SK-N-SH (cell line): ENCODE measurements at places on chromosomes 7 and 10.

- no peak for DNase-seq
Observed at GRCh38 chr7:96136600-96137239, 185.2 kb downstream of the SLC25A13 start.

DNA sequence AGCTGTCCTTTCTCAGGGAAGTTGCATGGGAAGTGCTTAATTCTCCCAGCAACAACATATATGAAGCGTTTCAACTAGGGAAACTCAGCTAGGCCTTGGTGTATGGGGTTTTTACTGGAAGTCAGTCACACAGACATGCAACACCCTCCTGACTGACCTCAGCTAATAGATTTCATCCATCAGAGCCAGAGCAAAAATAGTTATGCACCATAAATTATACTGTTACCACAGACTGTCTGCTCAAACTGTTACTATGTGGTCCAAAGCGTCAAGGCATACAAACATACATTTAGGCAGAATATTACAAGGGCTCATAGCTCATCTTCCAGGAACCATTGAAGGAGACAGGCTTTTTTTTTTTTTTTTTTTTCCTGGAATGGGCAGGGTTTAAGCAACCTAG, 417.9 kb downstream of the ANKRD7 start:
- DNase-seq = no peak

- no peak for DNase-seq
Observed at GRCh38 chr10:131654471-131655087, 246.2 kb upstream of the PPP2R2D start.

- DNase-seq = no peak
Observed at GRCh38 chr7:87497482-87497881, 22.0 kb upstream of the ABCB4 start.

DNA sequence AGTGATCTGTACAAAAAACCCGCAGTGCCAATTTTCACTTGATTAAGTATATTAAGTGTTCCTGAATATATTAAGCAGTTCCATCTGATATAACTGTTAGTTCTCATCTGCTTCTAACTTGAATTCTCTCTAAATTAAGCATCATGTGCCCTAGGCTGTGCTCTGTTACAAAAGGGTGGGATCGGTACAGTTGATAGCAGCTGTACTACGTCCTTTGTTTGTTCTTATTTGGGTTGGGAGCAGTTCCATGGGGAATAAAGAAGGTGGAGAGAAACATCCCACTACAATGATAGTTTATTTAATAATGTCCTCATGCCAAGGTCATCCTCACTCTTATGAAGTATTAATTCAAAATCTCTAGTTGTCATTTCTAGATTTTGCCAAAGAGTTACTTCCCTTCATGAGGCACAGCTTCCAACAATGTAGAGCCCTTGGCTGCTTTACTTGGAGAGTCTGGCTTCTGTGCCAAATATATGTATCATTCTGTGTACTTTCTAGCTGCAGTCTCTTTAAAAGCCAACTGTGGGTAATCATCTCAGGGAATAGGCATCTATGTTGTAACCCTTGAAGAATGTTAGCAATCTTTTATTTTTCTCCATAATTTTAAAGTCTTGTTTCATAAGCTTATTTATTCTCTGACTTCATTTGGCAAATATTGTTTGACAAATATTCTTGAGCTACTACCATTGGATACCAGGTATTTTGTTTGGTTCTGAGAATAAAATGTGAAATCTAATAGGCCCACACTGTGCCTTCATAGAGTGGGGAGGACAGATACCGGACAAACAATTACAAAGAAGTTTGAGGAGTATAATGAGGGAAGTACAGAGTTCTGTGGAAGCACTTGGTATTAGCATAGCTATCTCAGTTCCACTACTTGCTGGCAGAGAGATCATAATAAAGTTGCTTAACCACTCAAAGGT, 22.4 kb upstream of the AHR start:
- no peak for DNase-seq

GRCh38 chr7:104903044-104903443, 111.0 kb upstream of the KMT2E start:
- DNase-seq = no peak

DNA sequence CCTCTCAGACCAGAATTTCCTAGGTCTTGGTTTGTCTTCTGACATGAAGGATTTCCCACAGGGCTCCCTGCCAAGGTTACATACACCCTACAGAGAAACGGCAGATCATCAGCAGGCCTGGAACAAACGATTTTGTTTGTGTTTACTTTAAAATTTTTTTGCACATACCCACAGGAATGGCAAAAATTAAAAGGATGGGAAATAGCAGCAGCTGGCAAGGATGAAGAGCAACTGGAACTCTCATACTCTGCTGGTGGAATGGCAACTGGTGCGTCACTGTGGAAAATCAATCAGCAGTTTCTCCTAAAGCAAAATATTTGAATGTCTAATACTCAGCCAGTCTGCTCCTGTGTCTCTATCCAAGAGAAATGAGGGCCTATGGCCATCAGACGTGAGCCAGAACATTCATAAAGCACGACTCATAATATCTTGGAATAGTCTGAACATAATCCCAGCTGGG, 6.5 kb downstream of the BAIAP2L1 start:
- DNase-seq = no peak

DNA sequence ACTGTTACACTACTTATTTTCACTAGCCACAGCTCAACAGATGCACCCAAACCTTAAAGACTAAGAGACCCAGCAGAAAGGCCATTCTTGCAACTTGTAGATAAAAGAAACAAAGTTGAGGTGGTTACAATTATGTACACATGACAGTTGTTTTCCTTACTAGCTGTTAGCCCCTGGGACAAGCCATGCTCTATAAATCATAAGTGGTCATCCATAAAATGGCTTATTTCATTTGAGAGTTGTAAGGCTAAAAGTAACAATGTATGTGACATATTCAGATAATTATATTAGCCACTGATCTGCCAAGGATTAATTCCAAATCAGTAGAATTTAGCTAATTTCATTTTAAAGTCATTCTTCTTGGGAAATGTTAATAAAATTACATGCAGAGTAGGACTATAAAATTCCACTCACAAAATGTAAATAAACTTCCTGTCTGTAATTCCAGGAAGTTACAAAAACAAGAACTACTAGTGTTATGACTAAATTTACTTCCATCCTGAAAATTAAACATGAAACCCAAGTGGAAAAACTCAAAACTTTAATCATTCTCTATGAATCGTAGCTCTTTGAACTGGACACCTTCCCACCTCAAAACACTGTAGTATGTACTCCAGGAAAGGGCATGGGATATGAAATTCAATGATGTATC, 13.3 kb downstream of the SLC37A3 start:
- no peak for DNase-seq

- DNase-seq = peak; percentile 65
Observed at GRCh38 chr10:112807013-112807412, 143.0 kb upstream of the TCF7L2 start.

GRCh38 chr7:79377097-79377496, 76.4 kb downstream of the MAGI2 start:
- no peak for DNase-seq

DNA sequence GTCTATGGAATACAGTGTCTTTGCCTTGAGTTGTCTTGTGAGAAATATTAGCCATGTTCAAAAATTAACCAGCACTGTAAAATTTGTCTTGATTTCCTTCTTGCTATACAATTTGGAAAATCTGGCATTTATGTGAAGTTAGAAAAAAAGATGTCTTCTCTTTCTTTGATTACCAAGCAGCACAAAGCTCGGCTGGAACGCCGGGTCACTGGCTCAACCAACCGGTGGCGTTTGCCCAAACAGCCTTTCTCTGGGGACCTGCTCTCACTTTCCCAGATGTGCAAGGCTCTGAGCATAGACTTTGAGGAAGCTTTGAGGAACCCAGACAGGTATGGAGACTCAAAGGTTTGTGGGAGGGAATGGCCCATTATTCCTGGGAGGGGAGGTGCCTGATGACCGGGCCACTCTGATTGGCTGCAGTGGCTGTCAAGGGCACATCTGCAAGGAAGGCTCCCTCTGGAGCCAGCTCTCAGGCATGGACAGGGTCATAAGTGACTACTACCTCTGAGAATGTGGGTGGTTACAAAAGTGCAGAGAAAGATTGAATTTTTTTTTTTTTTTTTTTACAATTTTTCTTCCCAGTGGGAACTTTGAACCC, 5.6 kb downstream of the BTBD16 start:
- no peak for DNase-seq

- peak; percentile 49 for DNase-seq
Observed at GRCh38 chr7:133344275-133344674, 91.4 kb downstream of the EXOC4 start.

GRCh38 chr10:69065406-69066361, 22.2 kb upstream of the SRGN start:
- no peak for DNase-seq

- peak; percentile 13 for DNase-seq
Observed at GRCh38 chr10:99917963-99918825, 91.6 kb downstream of the DNMBP start.

GRCh38 chr10:113381981-113382509, 170.8 kb upstream of the HABP2 start:
- no peak for DNase-seq

DNA sequence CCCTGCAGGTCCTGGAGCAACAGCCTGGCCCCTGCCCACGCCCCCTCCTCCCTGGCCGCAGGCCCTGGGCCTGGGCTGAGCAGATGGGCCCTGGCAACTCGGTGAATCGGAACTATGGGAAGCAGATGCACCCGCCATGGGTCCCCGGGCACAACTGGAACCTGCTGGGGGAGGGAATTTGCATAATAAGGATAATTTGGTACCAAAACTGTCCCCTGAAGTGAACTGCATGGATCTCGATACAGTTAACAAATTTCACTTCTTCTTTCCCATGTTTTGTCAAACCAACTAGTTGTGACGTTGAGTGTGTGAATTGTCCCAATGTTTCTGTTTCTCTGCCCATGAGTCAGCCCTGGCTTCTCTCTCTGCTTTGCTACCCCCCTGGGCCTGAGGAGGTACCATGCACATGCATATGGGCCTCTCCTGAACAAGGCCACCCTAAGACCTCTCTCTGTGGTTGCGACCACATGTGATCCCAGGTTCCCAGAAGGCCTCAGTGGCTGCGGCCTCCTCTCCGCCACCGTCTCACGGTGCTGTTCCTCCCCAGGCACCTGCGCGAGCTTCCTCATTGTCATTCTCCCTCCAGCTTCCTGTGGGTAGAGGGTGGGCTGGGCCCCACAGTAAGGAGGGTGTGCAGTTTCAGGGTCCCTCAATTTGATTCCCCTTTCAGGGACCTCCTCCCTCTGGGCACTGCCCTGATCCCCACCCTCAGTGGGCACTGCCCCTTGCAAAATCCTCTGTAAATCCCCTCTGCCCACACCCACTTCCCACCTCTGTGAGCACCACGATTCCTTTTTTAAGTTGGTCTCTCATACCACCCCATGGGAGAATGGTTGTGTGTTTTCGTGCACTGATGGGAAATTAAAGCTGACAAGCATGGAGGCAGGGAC, 40.0 kb downstream of the FIGNL1 start:
- DNase-seq = no peak

GRCh38 chr7:12709726-12710502, 22.5 kb downstream of the ARL4A start:
- no peak for DNase-seq

DNA sequence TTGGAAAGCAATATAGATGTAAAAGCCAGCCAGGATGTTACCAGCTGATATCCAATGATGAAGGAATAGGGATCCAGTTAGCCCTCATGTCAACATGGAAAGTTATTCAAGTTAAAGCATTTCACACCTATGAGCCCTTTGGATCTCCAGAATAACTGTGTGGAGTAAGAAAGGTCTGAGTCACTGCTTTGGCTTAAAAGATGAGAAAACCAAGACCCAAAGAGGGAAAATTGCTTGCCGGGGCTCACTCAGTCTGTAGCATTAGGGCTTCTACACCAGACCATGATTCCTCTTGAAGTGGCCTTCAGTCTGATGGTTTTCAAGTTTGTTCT, 12.6 kb downstream of the LSM5 start:
- DNase-seq = no peak

GRCh38 chr10:56296618-56297017, 64.4 kb downstream of the ZWINT start:
- DNase-seq = no peak
